ENCODE measurements at places on chromosomes 6 and 20.

DNA sequence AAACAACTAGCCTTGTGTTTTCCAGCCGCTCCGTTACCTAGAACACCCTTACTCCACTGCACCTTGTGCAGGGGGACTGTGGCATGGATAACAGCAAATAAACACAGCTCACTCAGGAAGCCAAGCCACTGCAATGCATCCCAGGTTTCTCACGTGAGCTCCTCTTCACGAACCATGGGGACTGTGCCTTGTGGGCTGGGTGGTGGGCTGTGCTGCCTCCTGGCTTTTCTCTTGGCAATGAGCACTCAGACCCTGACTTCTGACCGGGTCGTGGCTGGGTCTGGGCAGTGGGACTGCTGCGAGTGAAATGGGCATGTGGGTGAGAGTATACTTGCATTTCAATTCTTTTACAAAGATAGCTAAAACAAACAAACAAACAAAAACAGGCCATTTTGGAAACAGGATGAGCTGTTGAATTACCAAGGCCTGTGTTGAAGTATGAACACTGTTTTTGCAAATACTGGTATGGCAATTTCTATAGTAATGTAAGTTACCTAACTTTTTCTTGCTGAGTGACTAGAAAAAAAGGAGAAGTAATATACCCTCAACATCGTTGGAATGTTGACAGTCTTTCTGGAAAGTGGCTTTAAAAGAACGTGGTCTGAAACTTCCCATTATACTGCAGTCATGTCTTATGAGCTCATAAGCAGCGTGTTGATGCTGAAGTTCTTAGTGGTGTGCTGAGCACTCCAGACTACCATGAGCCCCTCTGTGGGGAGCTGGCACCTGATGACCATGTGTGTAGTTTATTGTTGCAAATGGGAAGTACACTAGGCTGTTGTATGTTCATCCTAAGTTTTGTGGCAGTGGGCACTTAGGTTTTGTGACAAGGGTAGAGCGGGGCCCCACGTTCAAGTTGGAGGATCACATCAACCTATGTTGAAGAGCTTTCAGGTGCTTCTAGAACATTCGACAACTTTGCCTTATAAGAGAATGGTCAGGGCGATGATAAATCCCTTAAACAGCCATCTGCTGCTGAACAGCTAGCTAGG, 120.4 kb downstream of the ARMC2 start:
- no peak for DNase-seq

DNA sequence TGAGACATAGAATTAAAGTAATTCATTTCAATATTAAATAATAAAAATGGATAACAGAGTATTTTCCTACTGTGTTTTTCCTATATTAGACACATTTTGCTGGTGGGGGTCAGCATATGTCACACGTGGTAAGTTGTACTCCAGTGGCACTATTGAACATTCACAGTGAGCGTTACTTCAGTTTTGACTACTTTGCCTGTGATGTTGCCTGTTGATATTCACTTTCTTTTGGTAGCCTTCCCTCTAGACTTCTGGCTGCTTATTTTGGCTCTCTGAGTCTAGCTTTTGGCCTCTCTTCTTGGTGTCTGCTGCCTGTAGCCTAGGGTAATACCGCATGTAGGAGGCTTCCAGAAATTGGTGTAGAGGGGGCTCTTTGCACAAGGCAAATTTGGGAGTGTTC, 64.4 kb upstream of the TFB1M start:
- DNase-seq: no peak

- DNase-seq: no peak
Observed at GRCh38 chr20:17701826-17702225, 2.1 kb downstream of the BANF2 start.

DNA sequence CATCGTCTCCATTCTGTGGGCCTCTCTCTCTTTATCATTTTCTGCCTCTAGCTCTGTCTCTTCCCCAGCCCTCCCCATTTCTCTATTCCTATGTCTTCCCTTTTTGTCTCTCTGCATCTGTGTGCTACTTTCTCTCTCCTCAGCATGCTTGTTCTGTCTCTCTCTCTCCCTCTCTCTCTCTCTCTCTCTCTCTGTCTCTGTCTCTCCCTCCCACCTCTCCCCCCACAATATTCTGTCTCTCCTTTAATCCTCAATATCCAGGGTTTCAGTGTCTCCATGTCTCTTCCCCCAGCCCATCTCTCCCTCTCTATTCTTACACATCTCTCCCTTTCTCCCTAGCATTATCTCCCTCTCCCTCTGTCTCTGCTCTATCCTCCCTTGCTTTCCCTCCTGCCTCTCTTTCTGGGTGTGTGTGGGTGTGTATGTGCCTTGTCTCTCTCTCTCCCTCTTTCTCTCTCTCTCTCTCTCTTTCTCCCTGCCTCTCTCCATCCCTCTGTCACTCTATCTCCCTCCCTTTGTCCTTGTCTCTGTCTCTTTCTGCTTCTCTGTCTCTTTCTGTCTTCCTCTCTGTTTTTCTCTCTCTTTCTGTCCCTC, 76.9 kb upstream of the SIRPA start:
- DNase-seq: no peak

- DNase-seq: no peak
Observed at GRCh38 chr20:23022849-23023248, 12.3 kb upstream of the SSTR4 start.

DNA sequence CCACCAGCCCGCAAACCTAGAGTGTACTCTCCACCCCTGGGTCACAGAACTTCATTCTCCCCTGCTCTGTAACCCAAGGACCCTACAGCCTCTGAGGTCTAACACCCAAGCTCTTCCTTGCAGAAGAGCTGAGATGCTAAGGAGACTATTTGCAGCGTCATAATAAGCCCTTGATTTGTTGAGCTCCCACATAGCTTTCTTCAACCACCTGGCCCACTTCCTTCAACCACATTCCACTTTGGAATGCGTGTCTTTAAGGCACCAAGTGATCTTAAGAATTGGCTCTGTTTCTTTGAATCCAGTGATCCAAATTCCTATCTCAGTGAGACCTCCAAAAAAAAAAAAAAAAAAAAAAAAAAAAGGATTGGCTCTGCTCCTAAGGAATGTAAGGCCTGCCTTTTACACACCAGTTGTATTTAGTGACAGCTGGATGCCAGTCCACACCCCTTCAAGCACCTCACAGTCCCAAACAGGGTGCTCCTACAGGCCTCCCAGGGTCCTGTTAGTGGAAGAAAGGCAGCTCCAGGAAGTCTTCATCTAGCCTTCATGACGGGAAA, 106.2 kb downstream of the UBE3D start:
- DNase-seq: no peak

DNA sequence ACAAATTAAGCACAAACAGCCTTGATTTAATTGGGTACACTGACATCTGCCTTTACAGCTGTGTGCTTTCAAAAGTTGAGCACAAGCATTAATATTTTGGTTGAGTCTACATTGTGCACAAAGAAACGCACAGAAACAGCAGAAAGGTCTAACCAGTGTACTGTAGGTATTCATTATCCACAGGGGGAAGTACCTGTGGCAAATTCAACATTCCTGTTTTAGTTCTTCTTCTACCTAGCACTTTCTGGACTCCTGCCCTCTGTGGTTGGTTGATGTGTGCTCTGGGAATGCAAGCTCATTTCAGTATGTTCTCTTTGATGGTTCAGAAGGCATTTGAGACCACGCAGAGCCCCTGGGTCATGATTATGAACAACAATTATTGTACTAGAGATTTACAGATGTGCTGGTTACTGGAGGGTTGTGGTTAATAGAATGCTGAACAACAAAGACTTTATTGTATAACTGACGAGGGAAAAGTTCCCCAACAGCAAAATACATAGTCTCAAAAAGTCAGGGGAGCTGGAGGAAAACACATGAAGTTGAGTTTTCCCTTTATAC, 26.6 kb upstream of the DAAM2 start:
- DNase-seq: no peak

DNA sequence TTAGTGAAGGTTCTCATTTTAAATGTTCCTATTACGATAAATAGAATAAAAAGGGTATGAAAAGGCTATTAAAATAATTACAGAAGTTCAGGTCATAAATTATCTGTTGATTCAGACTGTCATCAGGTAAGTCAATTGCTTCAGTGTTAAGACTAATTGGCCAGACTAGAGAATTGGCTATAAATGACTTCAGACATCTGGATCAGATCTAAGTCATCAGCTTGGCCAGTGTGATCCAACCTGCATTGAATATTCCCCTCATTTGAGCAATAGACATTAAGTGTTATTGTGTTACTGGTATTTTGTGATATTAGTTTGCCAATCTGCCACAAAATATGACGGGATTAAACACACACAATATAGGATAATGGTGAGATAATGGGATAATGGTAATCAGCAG, 377.6 kb upstream of the CITED2 start:
- DNase-seq: no peak
